ENCODE measurements at places on chromosomes 12 and 14. TPM values are rescaled to one million over a fixed set of nuclear protein-coding genes. Genes with fewer than 3 reads are reported as not detected.

The CAPZA3 gene
- not detected for total RNA-seq

The GYS2 gene
- total RNA-seq: not detected

The SDR9C7 gene
- total RNA-seq: 0.27 TPM

The KERA gene
- total RNA-seq: not detected

Data from thoracic aorta (tissue), 2 donors.